Kidney (tissue), 22 donors: ENCODE measurements at places on chromosomes 12 and 14. TPM values are rescaled to one million over a fixed set of nuclear protein-coding genes. Genes with fewer than 3 reads are reported as not detected.

DNA sequence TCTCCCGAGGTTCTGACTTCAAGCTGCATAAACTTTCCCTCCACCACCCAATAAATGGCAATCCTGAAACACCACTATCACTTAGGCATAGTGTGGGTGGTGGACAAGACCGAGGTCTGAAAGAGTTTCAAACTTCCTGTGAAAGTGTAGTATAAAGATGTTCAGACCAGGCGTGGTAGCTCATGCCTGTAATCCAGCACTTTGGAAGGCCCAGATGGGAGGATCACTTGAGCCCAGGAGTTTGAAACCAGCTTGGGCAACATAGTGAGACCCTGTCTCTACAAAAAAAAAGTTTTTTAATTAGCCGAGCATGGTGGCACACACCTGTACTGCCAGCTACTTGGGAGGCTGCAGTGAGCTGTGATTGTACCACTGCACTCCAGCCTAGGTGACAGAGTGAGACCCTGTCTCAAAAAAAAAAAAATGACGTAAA, 61.9 kb downstream of the CCDC92 start:
- no peaks in the 10 kb centered on the region for H3K4me1 ChIP-seq
- H3K4me3 ChIP-seq = no peak overlapping the region
- H3K27me3 ChIP-seq = no peaks in the 10 kb centered on the region
- no peak for DNase-seq
- H3K36me3 ChIP-seq = no peaks in the 10 kb centered on the region

GRCh38 chr12:27493260-27493940, 30.6 kb upstream of the PPFIBP1 start:
- H3K4me3 ChIP-seq = no peak overlapping the region
- H3K36me3 ChIP-seq = no peaks in the 10 kb centered on the region
- no peak overlapping the region for H3K27ac ChIP-seq

- no peak for DNase-seq
- peaks cover 2% of the 10 kb centered on the region for H3K4me1 ChIP-seq
- no peak overlapping the region for H3K27ac ChIP-seq
- no peaks in the 10 kb centered on the region for H3K36me3 ChIP-seq
- H3K27me3 ChIP-seq = no peaks in the 10 kb centered on the region
- H3K4me3 ChIP-seq = no peak overlapping the region
Measured at GRCh38 chr12:70246580-70246979, 3.3 kb downstream of the CNOT2 start.

GRCh38 chr12:43807386-43807785, 1.3 kb upstream of the TWF1 start:
- no peaks in the 10 kb centered on the region for H3K27me3 ChIP-seq
- no peaks in the 10 kb centered on the region for H3K36me3 ChIP-seq
- no peak overlapping the region for H3K27ac ChIP-seq
- H3K4me1 ChIP-seq = no peaks in the 10 kb centered on the region
- H3K4me3 ChIP-seq = peak overlapping the region; percentile 79

- H3K4me1 ChIP-seq = no peaks in the 10 kb centered on the region
- no peaks in the 10 kb centered on the region for H3K27me3 ChIP-seq
- H3K27ac ChIP-seq = no peak overlapping the region
- H3K4me3 ChIP-seq = no peak overlapping the region
Measured at GRCh38 chr14:46279776-46280175, 371.8 kb downstream of the RPL10L start.

DNA sequence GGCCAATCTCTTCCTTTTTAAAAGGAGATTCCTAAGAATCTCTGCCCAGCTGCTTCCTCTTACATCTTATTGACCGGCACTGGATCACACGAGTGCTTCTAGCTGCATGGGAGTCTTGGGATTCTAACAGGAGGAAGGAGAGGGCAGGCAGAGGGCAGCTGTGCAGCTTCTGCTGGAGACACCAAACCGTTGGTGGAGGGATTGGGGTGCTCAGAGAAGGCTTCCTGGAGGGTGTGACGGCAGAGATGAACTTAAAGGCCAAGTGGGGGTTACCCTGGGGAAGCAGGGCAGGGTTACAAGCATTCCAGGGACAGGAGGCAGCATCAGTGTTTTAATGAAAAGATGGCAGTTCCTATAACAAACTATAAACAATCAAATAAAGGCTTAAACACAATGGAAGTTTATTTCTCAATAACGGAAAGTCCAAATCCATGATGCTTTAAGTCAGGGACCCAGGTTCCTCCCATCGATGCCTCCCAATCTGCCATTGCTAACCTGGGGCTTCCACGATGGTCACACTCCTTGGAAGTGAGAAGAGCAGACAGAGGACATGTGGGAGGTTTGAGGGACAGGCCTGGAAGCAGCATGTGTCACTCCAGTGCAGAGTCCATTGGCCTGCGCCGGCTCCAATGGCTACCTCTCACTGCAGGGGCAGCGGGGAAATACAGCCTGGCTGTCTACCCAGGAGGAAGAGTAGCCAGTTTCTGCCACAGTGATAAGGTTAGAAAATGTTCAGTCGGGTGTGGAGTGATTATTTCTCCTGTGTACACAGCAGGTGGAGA, 53.1 kb upstream of the DDX11 start:
- H3K27me3 ChIP-seq = no peaks in the 10 kb centered on the region
- H3K4me1 ChIP-seq = no peaks in the 10 kb centered on the region
- no peaks in the 10 kb centered on the region for H3K36me3 ChIP-seq
- H3K27ac ChIP-seq = no peak overlapping the region
- DNase-seq = no peak

DNA sequence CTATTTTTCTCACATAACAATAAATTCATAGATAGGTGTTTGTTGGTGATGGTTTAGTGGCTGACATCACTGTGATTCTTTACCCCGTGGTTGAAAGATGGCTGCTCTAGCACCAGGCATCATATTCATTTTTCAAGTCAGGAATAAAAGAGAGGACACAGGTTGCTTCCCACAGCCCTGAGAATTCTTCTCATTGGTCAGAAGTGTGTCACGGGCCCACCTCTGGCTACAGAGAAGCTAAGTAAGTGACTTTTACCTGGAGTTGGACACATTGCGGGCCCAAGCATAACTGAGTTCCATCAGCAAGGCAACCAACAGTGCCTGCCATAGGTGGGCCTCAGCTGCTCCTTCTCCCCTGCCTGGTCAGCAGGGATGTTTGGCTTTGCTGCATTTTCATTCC, 27.6 kb upstream of the FGF23 start:
- no peaks in the 10 kb centered on the region for H3K36me3 ChIP-seq
- H3K27ac ChIP-seq = no peak overlapping the region
- H3K4me1 ChIP-seq = no peaks in the 10 kb centered on the region
- H3K27me3 ChIP-seq = no peaks in the 10 kb centered on the region

DNA sequence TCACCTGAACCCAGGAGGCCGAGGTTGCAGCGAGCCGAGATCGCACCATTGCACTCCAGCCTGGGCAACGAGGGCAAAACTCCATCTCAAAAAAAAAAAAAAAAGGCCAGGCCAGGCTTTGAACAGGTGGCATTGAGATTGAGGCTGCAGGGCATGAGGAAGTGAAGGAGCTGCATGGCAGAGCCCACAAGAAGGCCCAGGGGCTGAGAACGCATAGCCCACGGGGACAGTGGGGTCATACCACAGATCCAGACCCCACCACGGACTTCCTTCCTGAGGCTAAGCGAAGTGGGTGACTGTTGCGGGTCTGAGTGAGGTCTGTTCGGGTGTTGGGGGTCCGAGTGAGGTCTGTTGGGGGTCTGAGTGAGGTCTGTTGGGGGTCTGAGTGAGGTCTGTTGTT, 7.8 kb downstream of the JAG2 start:
- DNase-seq = no peak
- no peaks in the 10 kb centered on the region for H3K4me1 ChIP-seq
- no peaks in the 10 kb centered on the region for H3K27me3 ChIP-seq
- no peaks in the 10 kb centered on the region for H3K36me3 ChIP-seq
- H3K27ac ChIP-seq = no peak overlapping the region

- H3K4me3 ChIP-seq = no peak overlapping the region
- DNase-seq = no peak
- H3K36me3 ChIP-seq = no peaks in the 10 kb centered on the region
- H3K27ac ChIP-seq = no peak overlapping the region
- H3K4me1 ChIP-seq = no peaks in the 10 kb centered on the region
Measured at GRCh38 chr14:51258280-51258679, 18.2 kb downstream of the TMX1 start.

GRCh38 chr14:76904740-76905569, 78.7 kb downstream of the LRRC74A start:
- peak; percentile 66 for DNase-seq
- H3K4me1 ChIP-seq = peaks cover 13% of the 10 kb centered on the region
- H3K27me3 ChIP-seq = no peaks in the 10 kb centered on the region
- no peak overlapping the region for H3K4me3 ChIP-seq

GRCh38 chr12:63766498-63766897, 13.2 kb upstream of the RXYLT1 start:
- no peak overlapping the region for H3K27ac ChIP-seq
- H3K27me3 ChIP-seq = no peaks in the 10 kb centered on the region
- no peak for DNase-seq
- no peaks in the 10 kb centered on the region for H3K36me3 ChIP-seq

DNA sequence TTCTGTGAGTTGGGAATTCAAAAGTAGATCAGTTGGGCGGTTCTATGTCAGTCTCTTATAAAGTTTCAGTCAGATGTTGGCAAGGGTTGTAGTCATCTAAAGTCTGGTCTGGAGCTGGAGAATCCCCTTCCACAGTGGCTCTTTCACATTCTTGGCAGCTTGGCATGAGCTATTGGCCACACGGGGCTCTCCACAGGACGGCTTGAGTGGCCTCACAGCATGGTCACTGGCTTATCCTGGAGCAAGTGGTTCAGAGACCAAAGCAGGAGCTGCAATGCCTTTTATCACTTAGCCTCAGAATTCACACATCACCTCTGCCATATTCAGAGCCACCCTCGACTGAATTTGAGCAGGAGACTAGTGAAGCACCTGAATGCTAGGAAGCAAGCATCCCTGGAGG, 7.1 kb upstream of the KICS2 start:
- H3K4me1 ChIP-seq = no peaks in the 10 kb centered on the region
- no peak for DNase-seq
- H3K27ac ChIP-seq = no peak overlapping the region
- H3K36me3 ChIP-seq = no peaks in the 10 kb centered on the region

DNA sequence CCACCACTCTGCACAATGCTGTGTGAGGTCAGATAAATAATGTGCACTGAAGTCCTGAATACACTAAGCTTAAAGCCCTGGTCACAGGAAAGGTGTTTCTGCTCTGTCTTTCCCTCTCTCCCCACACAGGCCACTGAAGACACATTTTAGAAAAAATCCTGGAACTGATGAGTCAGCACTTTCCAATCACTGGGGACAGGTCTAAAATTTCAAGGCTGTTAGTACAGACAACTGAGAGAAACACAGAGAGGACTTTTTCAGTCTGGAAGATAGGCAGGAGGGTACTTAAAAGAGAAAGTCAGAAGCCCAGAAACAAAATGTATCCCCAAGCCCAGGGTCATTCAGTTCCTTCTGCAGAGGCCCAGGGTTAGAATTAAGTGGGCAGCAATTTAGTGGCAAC, 333.9 kb upstream of the CCDC196 start:
- no peaks in the 10 kb centered on the region for H3K27me3 ChIP-seq
- DNase-seq = peak; percentile 60
- no peaks in the 10 kb centered on the region for H3K4me1 ChIP-seq
- no peak overlapping the region for H3K27ac ChIP-seq
- no peak overlapping the region for H3K4me3 ChIP-seq

DNA sequence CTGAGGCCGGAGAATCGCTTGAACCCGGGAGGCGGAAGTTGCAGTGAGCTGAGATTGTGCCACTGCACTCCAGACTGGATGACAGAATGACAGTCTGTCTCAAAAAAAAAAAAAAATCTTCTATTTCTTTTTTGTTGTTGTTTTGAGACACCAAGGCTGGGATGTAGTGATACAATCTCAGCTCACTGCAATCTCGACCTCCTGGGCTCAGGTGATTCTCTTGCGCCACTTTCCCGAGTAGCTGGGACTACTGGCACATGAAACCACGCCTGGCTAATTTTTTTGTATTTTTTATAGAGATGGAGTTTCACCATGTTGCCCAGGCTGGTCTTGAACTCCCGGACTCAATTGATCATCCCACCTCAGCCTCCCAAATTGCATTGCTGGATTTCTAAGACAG, 7.3 kb upstream of the SNRNP35 start:
- H3K4me3 ChIP-seq = no peak overlapping the region
- DNase-seq = no peak
- H3K27ac ChIP-seq = no peak overlapping the region
- H3K4me1 ChIP-seq = peaks cover 6% of the 10 kb centered on the region
- H3K27me3 ChIP-seq = no peaks in the 10 kb centered on the region
- no peaks in the 10 kb centered on the region for H3K36me3 ChIP-seq

DNA sequence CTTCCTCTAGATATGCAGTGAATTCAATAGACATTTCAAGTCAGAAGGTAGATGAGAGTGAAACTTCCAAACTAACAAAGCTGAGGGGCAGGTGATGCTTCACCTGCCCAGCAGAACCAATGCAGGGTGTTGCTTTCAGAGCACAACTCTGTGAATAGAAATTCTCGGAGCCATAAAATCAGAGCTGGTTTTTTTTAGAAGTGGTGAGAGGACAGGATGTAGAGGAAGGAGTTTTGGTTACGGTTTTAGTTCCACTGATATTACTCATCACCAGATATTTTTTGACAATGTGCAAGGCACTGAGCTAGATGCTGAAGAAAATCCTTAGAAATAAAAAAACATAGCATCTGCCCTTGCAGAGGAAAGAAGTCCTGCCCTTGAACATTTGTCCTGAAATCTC, 62.2 kb downstream of the BMP4 start:
- DNase-seq = no peak
- no peak overlapping the region for H3K27ac ChIP-seq
- H3K4me1 ChIP-seq = no peaks in the 10 kb centered on the region

DNA sequence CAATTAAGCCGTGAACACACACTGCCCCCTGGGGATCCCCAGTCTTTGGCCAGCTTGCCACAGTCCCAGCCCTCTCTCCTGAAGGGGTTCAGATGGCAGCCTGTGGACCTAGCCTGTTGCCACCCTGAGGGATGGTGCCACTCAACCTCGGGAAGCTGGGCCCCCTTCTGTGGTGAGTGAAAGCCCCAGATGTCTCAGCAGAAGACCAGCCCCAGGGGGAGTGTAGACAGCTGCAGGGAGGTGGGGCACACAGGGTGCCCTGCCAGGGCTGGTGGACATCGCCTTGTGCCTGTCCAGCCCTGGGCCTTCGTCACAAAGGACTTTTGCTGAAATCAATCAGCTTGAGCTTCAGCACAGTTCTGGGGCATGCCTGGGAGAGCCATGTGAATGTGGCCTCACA, 32.4 kb downstream of the C14orf132 start:
- no peak overlapping the region for H3K4me3 ChIP-seq
- no peak for DNase-seq
- H3K4me1 ChIP-seq = no peaks in the 10 kb centered on the region

GRCh38 chr12:53954694-53955035, at the start of gene HOXC12:
TSS of gene HOXC12 (plus strand) at chr12:53954903. CDS start at chr12:53954930, 27 bp downstream.
- no peaks in the 10 kb centered on the region for H3K36me3 ChIP-seq
- peaks cover 86% of the 10 kb centered on the region for H3K27me3 ChIP-seq
- H3K4me1 ChIP-seq = no peaks in the 10 kb centered on the region
- no peak within 1 kb of the TSS for H3K27ac ChIP-seq
- no peak for DNase-seq

JPH4 gene
- total RNA-seq = 7.0 TPM

CCDC175 gene
- not detected for total RNA-seq

SERPINA3 gene
- 1,762 TPM for total RNA-seq

GPRC5A gene
- total RNA-seq = 60.6 TPM

SSPN gene
- total RNA-seq = 17.8 TPM

IL23A gene
- 0.88 TPM for total RNA-seq

TMCC3 gene
- total RNA-seq = 14.7 TPM

STXBP6 gene
- total RNA-seq = 3.9 TPM

SYCP3 gene
- total RNA-seq = 0.25 TPM

KRT73 gene
- not detected for total RNA-seq

DENR gene
- total RNA-seq = 35.7 TPM

KCNC2 gene
- not detected for total RNA-seq

PZP gene
- 0.31 TPM for total RNA-seq

DBX2 gene
- not detected for total RNA-seq

PNN gene
- 46.2 TPM for total RNA-seq

SLC25A47 gene
- not detected for total RNA-seq

CDKN1B gene
- 52.3 TPM for total RNA-seq

SRRM4 gene
- total RNA-seq = 0.06 TPM
